Stimulated activated CD8-positive, alpha-beta memory T cell treated with anti-CD3 and anti-CD28 coated beads, Interleukin-15, amount 100 ng/mL, for 24 hours (primary cell): ENCODE measurements at places on chromosomes 2 and 18.

- no peak for DNase-seq
Observed at GRCh38 chr2:197700960-197701359, 4.2 kb upstream of the MARS2 start.

DNA sequence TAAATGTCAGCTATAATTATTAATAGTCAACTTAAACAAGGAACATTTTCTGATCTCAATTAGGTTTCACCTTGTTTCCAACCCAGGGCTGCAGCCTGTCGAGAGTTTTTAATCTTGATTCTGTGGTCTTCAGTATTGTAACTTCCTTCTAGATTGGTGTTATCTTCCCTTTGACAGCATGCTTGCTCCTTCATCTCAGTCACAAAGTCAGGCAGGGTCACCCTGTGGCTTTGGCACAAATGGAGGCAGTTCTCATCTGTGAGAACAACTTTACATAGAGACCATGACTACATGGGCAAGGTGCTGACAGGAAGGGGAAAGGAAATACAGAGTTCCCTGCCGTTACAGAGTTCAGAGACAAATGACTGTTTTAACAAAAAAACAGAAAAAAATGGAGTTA lies 50.5 kb downstream of the HNRNPLL start:
- DNase-seq, result no peak

GRCh38 chr2:3094999-3095958 lies 282.3 kb downstream of the EIPR1 start:
- no peak for DNase-seq

- no peak for DNase-seq
Observed at GRCh38 chr2:127155947-127156346, 49.0 kb upstream of the BIN1 start.

DNA sequence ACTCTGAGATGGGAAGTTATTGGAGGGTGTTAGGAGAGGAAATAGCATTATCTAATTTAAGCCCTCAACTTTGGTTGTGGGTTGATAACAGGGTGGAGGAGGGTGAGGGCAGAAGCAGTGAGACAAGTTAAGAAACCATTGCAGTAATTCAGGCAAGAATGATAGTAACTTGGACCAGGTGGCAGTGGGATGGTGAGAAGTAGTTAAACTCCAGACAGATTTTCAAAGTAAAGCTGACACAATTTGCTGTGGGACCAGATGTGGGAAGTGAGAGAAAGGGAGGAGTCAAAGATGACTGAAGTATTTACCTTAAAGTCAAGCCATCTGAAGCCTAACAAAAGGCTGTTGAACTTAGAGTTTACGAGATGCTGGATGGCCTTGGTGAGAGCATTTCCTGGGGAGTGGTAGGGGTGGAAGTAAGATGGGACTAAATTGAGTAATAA lies 163.2 kb upstream of the KLF7 start:
- no peak for DNase-seq

- no peak for DNase-seq
Observed at GRCh38 chr2:74877781-74878433, 44.0 kb downstream of the HK2 start.

- no peak for DNase-seq
Observed at GRCh38 chr18:48715711-48716361, 177.0 kb downstream of the CTIF start.

- no peak for DNase-seq
Observed at GRCh38 chr2:96356889-96357288, 21.3 kb downstream of the NCAPH start.

- no peak for DNase-seq
Observed at GRCh38 chr2:100766806-100767205, 53.1 kb upstream of the NPAS2 start.

- DNase-seq, result no peak
Observed at GRCh38 chr18:58105206-58105887, 61.3 kb downstream of the NEDD4L start.

- DNase-seq, result no peak
Observed at GRCh38 chr2:109450574-109451273, 163.0 kb downstream of the SEPTIN10 start.

GRCh38 chr18:8088626-8089025 lies 520.6 kb upstream of the RAB12 start:
- DNase-seq, result no peak

DNA sequence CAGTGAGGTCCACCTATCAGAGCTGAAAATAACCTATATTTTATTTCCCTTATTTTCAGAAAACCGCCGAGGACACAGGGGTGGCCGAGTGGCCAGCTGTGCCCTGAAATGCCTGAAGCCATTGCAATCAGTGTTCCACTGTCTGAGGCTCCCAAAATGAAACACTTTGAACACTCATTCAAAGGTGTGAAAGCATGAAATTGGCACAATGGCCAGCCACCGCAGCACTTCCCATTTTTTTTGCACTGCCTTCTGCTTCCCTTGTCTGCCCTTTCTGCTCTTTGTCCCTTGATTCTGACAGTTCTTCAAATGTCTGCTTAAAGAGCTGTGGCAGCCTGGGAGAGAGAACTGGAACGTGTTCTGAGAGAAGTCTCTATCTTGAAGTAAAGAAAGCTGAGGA lies 1127.5 kb upstream of the CELF4 start:
- no peak for DNase-seq

GRCh38 chr2:16099326-16099725 lies 159.0 kb downstream of the MYCN start:
- DNase-seq, result no peak

DNA sequence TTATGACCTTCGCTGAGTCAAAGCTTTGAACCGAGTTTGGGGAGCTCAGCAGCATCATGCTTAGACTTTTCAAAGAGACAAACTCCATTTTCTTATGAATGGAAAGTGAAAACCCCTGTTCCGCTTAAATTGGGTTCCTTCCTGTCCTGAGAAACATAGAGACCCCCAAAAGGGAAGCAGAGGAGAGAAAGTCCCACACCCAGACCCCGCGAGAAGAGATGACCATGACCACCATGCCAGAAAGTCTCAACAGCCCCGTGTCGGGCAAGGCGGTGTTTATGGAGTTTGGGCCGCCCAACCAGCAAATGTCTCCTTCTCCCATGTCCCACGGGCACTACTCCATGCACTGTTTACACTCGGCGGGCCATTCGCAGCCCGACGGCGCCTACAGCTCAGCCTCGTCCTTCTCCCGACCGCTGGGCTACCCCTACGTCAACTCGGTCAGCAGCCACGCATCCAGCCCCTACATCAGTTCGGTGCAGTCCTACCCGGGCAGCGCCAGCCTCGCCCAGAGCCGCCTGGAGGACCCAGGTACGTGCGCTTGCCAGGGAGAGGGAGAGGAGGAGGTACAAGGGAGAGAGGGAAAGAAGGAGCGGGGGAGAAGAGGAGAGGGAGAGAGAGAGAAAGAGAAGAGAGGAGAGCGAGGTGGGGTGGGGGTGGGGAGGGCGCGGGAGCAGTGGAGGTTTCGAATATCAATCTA lies at the start of gene DLX1:
TSS of gene DLX1 (plus strand) at position 48 of the 700 bp plus-strand sequence. CDS start at position 219, 171 bp downstream.
- DNase-seq, result no peak

DNA sequence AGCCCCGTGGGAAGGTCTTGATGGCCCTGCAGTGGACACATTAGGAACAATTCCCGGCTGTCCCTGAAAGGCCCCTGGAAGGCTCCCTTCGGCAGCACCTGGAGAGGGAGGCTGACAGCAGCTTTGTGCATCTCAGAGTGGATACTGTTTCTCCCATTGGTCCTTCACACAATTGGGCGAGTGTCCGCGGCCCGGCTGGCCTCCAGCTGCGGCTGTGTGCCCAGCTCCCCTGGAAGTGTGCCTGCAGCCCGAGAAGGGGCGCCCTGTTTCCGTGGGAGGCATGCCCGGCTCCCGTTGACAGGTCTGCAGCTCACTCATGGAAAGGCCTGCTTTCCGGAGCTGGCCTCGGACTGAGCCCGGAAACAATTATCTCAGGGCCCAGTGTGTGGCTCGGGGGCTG lies 103.7 kb downstream of the LPIN1 start:
- DNase-seq, result no peak

DNA sequence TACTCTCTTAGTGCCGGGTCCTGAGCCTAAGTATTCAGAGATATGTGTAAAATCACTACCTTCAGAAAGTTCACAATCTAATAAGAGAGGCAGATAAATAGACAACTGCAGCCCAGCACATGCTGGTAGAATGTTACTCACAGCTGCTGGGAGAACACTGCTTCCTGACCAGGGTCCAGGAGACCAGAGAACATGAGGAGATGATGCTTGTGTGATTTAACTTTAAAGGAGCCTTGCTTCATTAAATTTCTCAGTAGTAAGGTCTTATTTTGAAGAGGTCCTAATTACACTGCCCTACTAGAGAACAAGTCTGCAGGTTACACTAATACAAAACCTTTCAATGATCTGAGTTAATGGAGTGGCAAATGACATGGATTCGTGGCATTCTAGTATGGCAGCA lies 209.9 kb upstream of the TRIB2 start:
- DNase-seq, result no peak

DNA sequence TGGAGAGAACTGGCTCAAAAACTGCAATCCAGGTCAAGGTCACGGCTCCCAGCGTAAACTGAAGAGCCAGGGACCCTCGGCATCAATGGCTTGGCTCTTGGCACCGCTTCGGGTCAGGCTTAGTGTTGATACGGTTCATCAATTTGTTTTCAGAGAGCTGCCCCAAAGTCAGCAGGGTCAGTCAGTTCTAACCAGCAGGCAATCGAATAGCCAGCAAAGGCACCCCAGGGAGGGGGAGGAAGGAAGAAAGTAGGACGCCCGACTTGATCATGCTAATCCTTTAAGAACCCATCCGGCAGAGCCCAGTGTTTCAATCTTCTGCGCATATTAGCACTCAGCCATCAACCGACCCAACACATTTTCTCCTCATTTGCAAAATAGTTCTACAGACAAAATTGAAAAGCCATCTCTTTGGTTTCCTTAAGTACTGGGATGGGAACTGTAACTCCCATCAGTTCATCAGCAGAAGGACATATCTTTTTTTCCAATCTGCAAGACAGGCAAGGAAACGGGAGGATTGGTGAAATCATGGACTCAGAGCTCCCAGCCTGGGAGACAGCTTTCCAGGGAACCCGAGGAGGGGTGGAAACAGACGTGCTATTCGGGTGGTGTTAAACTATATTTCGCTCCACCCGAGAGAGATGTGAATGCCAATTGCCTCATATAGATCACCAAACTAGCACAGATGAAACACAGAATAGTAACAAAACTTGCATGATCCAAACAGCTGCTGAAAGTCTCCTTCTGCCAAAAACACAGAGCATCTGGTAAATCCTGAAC lies 40.7 kb upstream of the CABLES1 start:
- no peak for DNase-seq

DNA sequence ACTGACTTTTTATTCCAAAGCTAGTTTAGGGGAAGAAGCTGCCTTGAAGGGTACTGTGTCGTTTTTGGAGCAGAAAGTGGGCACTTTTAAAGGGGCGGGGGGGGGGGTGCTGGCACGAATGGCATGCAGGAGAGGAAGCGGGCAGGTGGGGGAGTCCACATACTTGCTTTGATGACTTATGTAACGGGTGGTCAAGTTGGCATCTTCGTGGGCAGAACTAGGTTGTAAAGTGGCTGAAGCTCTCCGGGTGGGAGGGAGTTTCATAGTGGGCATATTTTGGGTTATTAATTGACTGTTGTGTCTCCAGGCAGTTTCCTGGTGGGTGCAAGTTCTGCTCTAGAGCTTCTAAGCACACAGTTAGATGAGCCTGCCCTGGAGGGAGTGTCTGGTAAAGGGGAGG lies 19.9 kb downstream of the PCARE start:
- DNase-seq, result no peak

GRCh38 chr2:223062396-223062795 lies 10.4 kb downstream of the KCNE4 start:
- DNase-seq, result no peak

- DNase-seq, result no peak
Observed at GRCh38 chr2:46921676-46922448, 6.3 kb upstream of the MCFD2 start.

DNA sequence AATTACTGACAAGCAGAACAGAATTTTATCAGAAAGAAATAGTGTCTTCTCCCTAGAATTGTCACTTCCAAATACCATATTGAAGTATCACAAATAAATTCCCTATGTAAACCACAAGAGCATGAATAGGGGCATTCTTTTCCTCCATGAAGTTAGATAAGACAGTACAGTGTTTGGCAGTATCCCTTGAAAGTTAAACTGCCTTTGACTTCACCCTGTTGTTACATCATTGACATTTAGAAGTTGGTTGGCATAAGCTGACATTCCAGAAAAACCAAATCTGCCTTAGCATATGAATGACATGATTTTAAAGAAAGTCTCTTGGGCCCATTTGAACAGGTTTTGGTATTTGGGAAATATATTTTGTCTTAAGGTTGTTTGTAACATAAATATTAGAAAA lies 50.2 kb upstream of the OSR1 start:
- no peak for DNase-seq

GRCh38 chr2:200662727-200663126 lies 76.9 kb downstream of the AOX1 start:
- no peak for DNase-seq
